ENCODE measurements at places on chromosomes 7 and 10.

- DNase-seq, result no peak
Observed at GRCh38 chr10:57624856-57625592, 642.7 kb downstream of the IPMK start.

- no peak for DNase-seq
Observed at GRCh38 chr7:157652954-157653826, 316.4 kb downstream of the DNAJB6 start.

GRCh38 chr10:58574058-58574457 lies 61.4 kb downstream of the BICC1 start:
- no peak for DNase-seq

- DNase-seq, result no peak
Observed at GRCh38 chr10:94630017-94630688, 53.4 kb upstream of the CYP2C18 start.

DNA sequence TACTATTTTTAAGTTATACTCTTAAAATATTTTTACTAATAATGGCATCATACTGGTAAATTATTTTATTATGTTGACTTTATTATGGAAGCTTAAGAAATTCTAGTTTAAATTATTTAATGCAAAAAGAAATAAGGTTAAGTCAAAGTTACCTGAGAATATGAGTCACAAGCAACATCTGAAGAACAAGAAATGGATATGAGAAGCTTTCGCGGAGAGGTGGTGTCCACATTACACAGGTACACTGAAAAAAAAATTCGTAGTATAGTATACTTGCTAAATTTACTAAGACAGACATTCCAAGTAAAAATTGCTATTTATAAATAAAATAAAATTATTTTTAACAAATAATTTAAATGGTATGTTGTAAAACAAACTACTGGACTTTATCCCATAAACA lies 143.8 kb downstream of the AVL9 start:
- DNase-seq, result no peak

GRCh38 chr7:36391436-36392198 lies 2.0 kb downstream of the ANLN start:
- DNase-seq, result no peak

DNA sequence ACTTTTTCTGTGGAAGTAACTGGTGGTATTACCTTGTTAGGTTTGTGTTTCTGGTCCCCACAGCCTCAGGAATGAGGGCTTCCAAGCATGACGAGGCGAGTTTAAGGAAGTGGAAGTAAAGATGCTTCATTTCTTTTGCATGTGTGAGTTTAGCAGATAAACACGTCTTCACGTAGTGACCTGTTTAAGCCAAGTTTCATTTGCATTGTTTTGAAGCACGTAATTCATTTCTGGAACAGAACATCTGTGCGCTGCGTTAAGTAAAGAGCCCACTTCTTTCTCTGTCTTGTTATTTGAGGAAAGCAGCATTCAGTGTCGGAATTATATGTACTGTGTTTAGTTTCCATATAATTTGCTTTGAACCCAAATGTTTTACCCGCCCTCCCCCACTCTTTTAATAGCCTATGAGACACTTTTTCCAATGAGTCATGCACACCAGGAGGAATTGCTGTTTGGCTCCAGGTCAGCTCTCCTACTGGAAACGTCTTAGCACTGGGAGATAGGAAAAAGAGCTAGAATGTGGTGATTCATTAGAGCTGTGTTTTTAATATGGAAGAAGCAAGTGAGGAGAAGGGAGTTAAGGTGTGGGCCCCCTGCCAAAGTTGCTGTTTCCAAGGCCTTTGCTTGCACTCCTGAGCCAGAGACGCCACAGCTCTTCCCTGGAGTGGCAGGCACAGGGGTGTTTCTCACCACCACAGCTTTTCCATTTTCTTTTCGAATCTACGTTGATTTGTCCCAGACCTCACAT lies 36.7 kb downstream of the BTBD16 start:
- DNase-seq, result no peak

- no peak for DNase-seq
Observed at GRCh38 chr10:131815266-131816156, 85.3 kb upstream of the PPP2R2D start.

DNA sequence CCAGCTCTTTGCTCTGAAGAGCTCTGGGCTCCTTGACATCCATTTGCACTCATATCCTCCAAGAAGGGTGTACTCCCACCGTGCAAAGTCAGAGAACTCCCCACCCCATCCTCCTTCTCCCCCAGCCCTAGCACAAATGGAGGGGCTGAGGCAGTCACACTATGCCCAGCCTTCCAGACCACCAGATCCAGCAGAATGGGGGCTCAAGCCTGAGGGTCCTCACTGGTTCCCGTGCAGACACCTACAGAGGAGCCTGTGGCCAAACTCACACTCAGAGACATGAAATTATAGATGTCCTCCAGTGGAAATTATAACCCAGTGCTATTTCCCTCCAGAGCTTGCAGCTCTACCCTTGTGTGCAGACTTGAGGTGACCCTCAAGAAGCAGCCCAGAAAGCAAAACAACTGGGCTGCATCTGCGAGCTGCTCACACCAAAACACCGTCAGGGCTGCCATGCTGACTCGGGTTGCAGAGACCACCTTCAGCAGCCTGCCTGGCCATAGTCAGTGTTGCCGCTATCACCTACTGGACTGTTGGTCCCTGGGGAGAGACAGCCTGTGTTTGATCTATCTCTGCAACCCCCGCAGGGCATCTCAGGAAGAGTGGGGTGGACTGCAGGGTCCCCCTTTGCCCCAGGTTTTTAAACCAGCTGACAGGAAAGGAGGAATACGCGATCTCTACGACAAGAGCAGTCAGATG lies 7.4 kb downstream of the ZNF488 start:
- DNase-seq, result no peak

- no peak for DNase-seq
Observed at GRCh38 chr10:98365406-98366061, 49.4 kb downstream of the PYROXD2 start.

DNA sequence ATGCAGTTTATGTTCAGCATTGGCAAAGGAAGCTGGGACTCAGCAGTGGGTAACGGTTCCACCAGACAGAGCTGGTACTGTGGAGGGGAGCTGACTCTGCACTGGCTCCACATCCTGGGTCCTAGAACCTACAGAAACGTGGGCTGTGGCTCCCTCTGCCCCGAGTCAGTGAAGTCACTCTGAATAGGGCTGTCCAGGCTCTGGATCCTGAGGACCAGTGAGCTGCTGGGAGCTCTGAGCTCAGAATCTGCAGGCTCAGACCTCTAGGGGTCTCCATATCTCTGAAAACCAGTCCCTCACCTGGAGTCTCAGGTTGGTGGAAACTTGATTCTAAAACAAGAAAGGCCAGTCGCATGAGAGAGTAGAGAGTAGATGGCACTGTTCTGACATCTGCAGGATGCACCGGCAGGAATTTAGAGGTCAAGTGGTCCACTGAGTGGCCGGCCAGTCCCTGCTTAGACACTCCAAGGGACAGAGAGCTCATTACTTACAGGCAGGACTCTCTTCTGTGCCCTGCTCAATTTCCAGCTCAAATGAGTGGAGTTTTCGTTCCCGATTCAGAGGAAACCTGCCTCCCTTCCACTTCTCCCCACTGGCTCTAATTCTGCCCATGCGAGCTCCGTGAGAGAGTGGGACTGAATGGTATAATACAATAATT lies 18.6 kb downstream of the NPFFR1 start:
- no peak for DNase-seq

Measured in stimulated activated CD4-positive, alpha-beta T cell treated with anti-CD3 and anti-CD28 coated beads, Interleukin-12 subunit alpha, Interleukin-12 subunit beta, amount 100 ng/mL, for 48 hours (primary cell).